ENCODE measurements at places on chromosomes 3 and 15.

- DNase-seq = no peak
These were observed 95.4 kb upstream of the CCDC80 start for GRCh38 chr3:112736386-112736785.

GRCh38 chr3:65559643-65560042 lies 479.1 kb downstream of the MAGI1 start:
- DNase-seq = no peak

GRCh38 chr15:66947471-66947870 lies 117.9 kb upstream of the SMAD3 start:
- DNase-seq = no peak

DNA sequence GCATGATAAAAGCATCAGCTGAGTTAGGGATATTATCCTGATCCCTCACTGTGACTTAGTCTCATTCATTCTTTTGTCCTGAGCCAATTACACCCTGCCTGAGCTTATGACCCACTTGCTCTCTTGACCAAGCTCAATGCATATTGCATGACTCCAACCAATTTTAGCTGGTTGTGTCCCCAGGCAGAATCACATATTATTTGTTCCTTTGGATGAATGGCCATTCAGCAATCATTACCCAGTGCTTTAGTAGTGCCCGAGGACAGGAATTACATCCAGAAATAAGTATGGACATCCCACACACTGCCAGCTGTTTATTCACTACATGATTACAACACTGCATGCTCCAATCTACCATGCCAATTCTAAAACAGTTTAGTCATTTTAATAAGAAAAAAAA lies 322.5 kb downstream of the ZBBX start:
- DNase-seq = no peak

Data from NCI-H1105 (cell line).